ENCODE measurements at places on chromosomes 16 and 17. TPM values are rescaled to one million over a fixed set of nuclear protein-coding genes. Genes with fewer than 3 reads are reported as not detected.

The SULT1A2 gene
- total RNA-seq = not detected

The TCAP gene
- 1.4 TPM for total RNA-seq

The ZPBP2 gene
- total RNA-seq = not detected

The KRT25 gene
- not detected for total RNA-seq

The CBFA2T3 gene
- total RNA-seq = 3.7 TPM

The KRTAP4-4 gene
- total RNA-seq = not detected

The KRT20 gene
- not detected for total RNA-seq

The RAMP2 gene
- 30.5 TPM for total RNA-seq

The HSD11B2 gene
- total RNA-seq = 2.2 TPM

The BAIAP3 gene
- total RNA-seq = 2.5 TPM

The KRTAP4-3 gene
- total RNA-seq = not detected

The VAT1L gene
- total RNA-seq = 3.0 TPM

The PRAC1 gene
- total RNA-seq = not detected

The SLC5A11 gene
- total RNA-seq = not detected

The MYH2 gene
- total RNA-seq = 1.4 TPM

The CACNG5 gene
- total RNA-seq = not detected

The KRTAP9-1 gene
- total RNA-seq = not detected

The SLC16A13 gene
- total RNA-seq = 0.33 TPM

The CDC6 gene
- total RNA-seq = 0.83 TPM

The FOXL1 gene
- total RNA-seq = 0.66 TPM

The BRIP1 gene
- 0.13 TPM for total RNA-seq

The NPIPA5 gene
- 10.4 TPM for total RNA-seq

The TP53TG3C gene
- not detected for total RNA-seq

The ALOX15B gene
- total RNA-seq = 2.7 TPM

The JPH3 gene
- 0.63 TPM for total RNA-seq

The MYO15A gene
- total RNA-seq = 0.98 TPM

The NOXO1 gene
- total RNA-seq = 0.52 TPM

The KRT15 gene
- total RNA-seq = not detected

The DUSP3 gene
- 164 TPM for total RNA-seq

The VASN gene
- 25.8 TPM for total RNA-seq

The OR1F1 gene
- total RNA-seq = not detected

The SLC35B1 gene
- total RNA-seq = 17.4 TPM

The CD68 gene
- total RNA-seq = 38.1 TPM

The CCL14 gene
- 59.8 TPM for total RNA-seq

The PLEKHH3 gene
- 26.2 TPM for total RNA-seq

The KCNAB3 gene
- 0.23 TPM for total RNA-seq

The KCNJ16 gene
- total RNA-seq = 0.86 TPM

The LDHD gene
- total RNA-seq = 10.4 TPM

The PPL gene
- 74.8 TPM for total RNA-seq

The HBA1 gene
- not detected for total RNA-seq

The SLC12A3 gene
- not detected for total RNA-seq

The DNAAF1 gene
- total RNA-seq = 0.66 TPM

The KRTAP9-2 gene
- total RNA-seq = not detected

The PHLPP2 gene
- total RNA-seq = 21.1 TPM

The SLC16A6 gene
- total RNA-seq = not detected

The HOXB5 gene
- 0.83 TPM for total RNA-seq

The MVP gene
- 110 TPM for total RNA-seq
